T-helper 17 cell (primary cell): ENCODE measurements at places on chromosomes 4 and X.

- no peak for DNase-seq
Observed at GRCh38 chr4:147371661-147372060, 109.2 kb upstream of the EDNRA start.

GRCh38 chrX:8688776-8689175, 43.2 kb downstream of the ANOS1 start:
- no peak for DNase-seq

DNA sequence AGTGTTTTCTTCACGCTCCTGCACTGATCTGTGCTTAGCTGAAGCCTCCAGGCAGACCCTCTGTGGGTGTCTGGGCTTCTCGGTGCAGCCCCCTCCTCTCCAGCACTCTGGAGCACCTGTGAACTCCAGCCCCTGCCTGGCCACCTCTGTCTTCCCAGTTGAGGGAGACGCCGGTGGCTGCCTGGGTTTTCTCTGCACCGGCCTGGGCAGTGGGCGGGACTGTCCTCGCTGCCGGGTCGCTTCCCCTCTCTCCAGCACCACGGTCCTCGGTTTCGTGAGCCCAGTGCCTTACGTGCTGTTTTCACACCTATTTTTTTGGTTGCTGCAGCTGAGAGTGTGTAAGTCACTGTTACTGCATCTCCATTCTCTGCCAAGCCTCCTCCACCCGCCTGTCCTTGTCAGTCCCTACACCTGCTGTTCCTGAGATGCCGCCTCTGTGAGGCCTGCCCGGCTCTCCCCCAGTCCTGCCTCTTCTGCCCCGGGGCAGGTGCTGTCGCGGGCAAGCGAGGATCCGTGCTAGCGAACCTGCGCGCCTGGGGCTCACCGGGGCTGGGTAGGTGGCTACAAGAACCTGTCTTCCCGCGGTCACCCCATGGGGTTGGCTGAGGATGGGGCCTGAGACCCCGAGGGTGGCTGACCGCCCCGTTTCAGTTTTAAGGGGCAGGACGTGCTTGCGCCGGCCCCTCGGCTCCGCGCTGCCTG, 2.4 kb upstream of the FGFRL1 start:
- DNase-seq: peak; percentile 32

GRCh38 chr4:111773858-111774257, 371.4 kb upstream of the FAM241A start:
- DNase-seq: no peak

- no peak for DNase-seq
Observed at GRCh38 chr4:159160242-159160641, 57.4 kb downstream of the RAPGEF2 start.

DNA sequence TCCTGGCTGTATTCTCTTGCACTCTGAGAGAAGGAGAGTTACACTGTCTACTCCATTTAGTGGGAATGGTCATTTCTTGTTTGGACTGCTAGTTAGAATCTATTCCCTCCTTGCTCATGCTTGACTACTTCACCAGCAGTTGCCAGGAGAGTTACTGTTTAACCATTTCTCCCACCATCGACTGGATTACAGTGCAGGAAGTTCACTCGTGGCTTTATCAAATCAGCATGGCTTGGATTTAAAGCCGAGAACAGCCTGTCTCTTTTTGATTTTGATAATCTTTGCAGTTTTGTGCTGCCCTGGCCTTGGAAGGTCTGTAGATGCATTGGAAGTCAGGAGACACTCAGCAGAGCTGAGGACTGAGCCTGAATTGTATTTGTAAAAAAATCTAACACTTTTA, 3.2 kb downstream of the GBA3 start:
- no peak for DNase-seq

DNA sequence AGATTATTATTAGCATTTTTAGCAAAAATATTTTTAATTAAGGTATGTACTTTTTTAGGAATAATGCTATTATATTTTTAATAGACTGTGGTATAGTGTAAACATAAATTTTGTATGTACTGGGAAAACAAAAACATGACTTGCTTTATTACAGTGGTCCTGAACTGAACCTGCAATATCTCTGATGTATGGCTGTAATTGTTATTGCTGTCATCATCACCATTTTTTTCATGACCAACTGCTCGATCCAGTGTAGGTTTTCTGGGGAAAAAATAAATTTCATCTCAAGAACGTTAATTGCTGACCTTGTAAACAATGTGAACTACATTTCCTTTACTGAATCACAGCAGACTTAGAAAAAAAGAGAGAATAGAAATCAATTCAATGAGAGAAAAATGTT, 83.6 kb upstream of the ATOH1 start:
- no peak for DNase-seq

DNA sequence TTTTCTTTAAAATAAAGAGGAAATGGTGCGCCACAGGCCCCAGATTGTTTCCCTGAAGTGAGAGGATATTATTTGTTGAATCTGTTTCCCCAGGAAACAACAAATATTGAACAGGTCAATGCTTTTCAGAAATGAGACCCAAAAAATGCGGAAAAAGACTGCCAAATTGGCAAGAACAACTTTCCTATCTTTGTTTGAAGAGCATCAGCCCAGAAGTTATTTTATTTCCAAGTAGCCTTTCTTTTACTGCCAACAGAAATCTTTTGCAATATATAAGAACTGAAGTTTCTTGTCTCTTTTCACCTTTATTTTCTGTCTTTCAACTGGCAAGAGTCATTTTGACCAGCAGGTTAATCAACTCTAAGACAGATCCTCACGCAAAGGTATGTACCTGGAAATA, at the start of gene SMR3A:
TSS of gene SMR3A (plus strand) at position 301 of the 400 bp plus-strand sequence. CDS start 1,356 bp downstream, outside the sequence.
- no peak for DNase-seq

- DNase-seq: no peak
Observed at GRCh38 chrX:113986427-113986826, 597.5 kb upstream of the HTR2C start.

DNA sequence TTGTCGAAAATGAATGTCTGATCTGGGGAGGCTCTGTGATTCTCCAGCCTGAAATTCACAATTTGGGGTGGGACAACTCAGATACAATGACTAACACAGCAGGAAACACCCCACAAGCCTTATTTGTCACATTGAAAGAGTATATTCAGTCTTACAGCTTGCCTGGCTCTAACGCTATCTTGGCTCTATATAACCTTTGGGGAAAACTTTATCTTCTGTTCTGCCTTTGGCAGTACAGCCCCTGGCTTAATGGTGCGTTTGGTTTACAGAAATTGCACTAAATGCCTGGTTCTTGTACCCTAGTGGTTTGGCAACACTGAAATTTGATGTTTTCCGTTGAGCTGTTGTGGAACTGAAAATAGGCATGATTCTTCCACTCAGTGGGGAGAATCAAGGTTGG, 178.1 kb upstream of the VEGFC start:
- DNase-seq: no peak

DNA sequence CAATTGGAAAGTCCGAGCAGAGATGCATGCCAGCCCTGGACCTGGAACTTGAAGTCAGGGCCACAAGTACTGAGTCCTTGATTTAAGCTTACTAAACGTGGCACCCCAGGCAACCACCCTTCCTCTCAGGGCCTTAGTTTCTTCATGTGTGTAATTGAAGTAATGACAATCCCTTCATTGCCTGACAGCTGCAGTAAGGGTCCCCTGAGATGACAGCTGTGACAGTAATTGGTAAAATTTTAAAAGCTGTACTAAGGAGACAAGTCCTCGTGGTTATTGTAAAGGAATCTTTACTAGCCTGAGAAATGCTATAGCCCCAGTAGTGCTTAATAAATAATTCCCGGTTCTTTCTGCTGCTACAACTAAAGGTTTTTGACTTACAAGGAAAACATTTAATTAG, 175.1 kb upstream of the RADX start:
- no peak for DNase-seq

- DNase-seq: no peak
Observed at GRCh38 chr4:82071951-82072350, 301.8 kb downstream of the HNRNPD start.

GRCh38 chr4:76386566-76387305, 34.2 kb downstream of the CCDC158 start:
- DNase-seq: no peak

GRCh38 chr4:15233626-15234025, 194.2 kb upstream of the C1QTNF7 start:
- no peak for DNase-seq

- no peak for DNase-seq
Observed at GRCh38 chrX:45554736-45555135, 354.1 kb upstream of the DIPK2B start.

DNA sequence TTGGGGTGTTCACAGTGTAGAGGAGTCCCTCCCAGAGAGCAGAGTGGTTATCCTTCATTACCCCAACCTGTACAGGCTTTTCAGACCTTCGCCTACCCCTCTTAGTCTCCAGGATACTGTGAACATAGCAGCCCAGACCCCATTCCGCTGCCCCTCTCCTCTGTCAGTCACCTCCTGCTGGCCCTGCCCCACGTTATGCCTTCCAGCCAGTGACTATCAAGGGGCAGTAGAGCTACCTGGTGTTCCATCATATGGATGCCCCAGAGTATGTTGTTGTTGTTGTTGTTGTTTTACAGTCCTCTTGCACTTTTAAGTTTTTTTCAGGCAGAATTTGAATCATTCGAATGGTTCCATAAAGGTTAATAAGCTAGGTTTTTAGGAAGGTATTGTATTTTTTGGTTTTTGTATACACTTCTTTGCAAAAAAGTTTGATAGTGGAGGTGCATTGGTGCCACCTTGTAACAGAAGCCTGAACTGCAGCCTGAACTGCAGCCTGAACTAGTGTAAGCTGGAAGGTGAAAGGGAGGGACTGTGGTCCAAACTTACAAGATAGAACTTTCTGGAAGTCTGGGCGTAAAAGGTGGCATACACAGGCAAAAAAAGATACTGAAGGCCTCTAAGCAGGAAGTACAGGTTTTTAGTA, 101.4 kb upstream of the RAB40AL start:
- no peak for DNase-seq

DNA sequence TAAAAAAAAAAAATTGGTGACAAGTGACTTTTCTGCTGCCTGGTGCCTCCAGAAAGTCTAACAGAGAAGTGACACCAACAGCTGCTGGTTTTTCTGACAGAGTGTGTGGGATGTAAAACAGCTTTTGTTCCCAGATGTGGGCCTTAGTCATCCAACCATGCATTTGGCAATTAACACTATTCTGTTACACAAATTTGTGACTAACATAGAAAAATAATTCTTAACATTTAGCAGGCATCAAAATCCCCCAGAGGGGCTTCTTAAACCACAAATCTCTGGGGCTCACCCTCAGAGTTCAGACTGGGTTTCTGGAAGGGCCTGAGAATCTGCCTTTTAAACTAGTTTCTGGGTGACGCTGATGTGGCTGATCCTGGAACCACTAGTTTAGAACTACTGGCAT, 100.5 kb upstream of the PCDH7 start:
- DNase-seq: no peak
